Fibroblast of the aortic adventitia (primary cell): ENCODE measurements at places on chromosomes 2 and 18.

DNA sequence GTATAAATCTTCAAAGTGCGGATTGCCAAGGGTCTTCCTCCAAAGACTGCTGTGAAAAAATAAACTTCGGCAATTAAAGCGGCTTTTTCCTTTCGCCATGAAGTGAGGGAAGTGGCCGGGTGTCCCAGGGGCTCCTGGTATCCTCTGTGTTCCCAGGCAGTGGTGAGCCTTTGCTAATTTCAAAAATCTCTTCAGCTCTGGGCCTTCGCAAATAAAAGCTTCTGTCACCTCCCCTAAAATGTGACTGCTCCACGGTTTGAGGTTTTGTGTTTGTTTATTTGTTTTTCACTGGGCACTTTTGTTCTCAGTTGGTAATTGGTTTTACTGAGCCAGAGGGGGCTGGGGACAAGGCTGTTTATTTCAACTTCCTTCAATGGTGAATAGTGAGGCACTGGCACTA lies 270.1 kb upstream of the POU3F3 start:
- no peak for DNase-seq

GRCh38 chr2:236265675-236266074 lies 1.5 kb upstream of the ASB18 start:
- DNase-seq, result no peak

DNA sequence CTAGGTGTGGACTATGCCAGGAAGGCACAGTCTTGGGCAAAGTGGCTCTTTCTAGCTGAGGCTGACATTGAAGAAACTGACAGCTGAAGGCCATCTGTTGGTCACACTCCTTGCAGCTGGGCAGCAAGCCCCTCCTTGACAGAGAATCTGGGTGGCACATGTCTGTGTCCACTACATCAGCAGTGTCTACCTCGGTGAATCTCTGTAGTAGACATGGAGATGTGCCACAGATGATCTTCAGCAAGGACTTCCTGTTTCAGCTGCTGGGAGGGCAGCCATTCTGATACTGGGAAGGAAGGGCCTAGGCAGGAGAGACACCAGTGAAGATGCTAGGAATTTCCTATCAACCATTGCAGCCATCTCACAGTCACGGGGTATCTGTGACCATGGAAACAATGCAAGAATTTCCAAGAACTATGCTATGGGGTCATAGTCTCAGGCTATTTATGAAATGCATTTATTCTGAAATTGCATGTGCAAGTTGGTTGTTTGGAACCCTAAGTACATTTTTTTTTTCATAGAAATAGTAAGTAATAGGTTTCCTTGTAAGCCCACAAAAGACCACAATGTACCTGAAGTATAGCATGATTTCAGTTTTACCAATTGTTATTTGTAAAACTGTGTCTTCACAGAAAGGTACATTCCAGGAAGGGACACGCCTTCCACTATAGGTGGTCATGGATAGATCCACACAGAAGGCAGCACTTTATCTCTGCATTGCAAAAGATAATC lies 63.8 kb upstream of the DARS1 start:
- no peak for DNase-seq

DNA sequence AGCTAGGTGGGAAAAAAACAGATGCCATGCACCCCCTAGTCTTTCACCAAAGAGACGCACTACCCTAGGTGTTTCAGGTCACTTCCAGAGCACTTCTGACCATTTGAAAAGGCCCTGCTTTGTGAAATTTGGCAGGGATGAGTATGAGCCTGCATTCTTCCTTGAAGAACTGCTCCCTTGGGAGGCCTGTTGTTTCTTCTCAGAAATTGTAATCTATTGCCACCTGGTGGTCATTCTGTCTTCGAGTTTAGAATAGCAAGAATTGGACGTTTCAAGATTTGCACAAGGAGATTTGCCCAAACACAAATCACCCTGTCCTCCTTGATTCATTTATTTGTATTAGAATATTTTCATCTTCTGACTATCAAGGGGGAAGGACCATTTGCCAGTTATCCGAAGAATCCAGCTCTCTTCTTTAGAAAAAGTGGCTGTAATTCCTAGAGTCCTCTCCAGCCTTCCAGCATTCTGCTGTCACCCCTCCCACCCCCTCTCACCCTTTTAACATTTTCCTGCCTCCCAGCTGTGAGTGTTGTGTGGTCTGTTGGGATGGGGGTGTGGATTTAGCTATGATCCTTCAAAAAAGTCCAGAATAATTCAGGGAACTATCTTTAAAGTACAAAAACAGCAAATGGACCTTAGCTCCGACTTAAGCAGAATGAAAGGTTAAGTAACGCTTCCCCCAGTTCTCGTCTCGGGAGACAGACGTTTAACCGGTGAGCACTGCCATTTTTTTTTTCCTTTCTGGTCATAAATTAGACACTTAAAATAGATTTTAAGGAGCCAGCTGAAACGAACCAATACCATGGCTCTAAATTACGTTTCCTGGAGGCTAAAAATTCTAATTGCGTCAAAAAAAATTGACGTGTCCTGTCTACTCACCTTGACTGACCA lies 3.7 kb upstream of the GAD1 start:
- DNase-seq, result peak; percentile 98

GRCh38 chr18:48851599-48851960 lies 99.2 kb downstream of the SMAD7 start:
- DNase-seq, result peak; percentile 48

DNA sequence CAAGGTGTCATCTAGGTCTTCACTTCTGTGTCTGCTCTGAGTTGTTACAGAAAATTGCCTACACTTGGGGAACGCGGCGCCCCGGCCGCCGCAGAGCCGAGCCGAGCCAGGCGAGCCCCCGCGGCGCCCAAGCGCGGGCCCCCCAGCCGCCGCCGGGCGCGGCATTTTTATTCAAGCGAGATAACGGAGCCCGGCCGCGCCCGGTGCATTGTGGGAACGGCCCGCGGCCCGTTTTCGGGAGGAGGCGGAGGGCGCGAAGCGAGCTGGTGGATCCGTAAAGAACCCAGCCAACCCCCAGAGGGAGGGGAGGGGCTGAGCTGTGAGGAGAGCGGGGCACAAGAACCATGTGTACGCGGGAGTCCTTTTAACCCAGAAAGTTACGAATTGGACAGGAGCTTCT lies 191.8 kb downstream of the FTCDNL1 start:
- peak; percentile 9 for DNase-seq

DNA sequence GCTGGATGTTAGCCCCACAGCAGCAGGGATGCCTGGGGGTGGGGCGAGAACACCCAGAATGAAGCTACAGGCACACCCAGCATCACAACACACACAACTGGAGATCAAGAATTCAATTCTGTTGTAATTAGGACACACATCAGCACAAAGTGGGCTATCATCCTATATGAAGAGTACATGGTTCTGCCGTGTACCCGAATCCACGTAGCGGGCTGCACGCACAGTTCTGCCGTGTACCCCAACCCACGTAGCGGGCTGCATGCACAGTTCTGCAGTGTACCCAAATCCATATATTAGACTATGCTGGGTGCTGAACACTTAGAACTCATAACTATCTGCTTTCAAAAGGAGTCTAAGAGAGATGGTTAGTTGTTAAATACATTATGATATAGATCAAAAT lies 86.5 kb downstream of the EIPR1 start:
- DNase-seq, result no peak

GRCh38 chr2:120064664-120065063 lies 51.8 kb downstream of the EPB41L5 start:
- no peak for DNase-seq
